Fibroblast of pulmonary artery (primary cell): ENCODE measurements at places on chromosomes 7 and 10.
A peak's percentile ranks its signal among the peaks of the same experiment; 100 is the strongest.

DNA sequence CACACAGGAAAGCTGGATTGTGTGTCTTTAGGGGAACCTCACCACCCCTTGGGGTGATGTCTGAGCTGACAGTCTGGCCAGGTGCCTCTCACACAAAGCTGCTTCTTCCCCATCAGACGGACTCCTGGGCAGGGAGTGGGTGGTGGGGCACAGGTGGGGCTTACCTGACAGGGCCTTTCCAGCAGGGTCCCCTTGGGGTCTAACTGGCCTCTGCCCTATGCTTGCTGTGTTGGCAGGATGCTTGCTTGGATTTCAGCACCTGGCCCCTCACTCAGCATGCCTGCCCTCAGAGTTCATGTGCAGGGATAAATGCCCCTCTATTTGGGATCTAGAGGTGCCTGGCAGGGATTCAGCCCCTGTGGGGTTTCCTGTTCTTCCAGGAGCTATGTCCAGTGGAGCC is 496.9 kb upstream of the ZMIZ1 start:
- no peak for DNase-seq

DNA sequence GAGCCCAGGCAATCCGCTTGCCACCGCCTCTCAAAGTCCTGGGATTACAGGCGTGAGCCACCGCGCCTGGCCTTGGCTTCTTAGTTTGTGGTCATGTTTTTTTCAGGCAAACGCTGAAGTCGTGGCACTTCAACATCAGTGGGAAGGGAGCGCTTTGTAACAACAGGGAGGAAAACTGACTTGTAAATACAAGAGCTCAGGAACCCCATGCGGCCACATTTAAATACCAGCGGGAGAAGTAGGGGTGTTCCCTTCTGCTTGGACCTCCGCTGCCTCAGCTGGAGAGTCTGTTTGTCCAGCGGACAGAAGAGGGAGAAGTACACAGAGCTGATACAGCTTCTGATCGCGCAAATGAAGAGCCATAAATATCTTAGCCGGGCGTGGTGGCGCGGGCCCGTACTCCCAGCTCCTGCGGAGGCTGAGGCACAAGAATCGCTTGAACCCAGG is 108.7 kb upstream of the KMT2C start:
- no peak for DNase-seq

DNA sequence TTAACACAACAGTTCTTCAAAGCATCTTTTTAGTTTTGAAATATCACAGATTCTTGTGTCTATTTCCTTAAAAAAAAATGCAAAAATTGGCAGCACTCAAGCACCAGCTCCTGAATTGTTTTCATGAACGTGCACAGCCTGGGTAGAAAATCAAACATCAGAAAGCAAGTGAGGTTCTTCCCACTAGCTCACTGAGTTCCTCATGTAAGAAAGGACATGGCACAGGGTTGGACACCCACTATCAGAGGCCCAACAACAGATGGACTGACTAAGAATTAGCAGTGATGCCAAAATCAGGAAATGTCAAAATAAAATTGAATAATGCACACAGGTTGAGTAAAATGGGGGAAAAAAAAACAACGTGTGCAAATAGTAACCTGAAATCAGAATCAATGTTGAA is 146.8 kb downstream of the PCLO start:
- DNase-seq: no peak

- peak; percentile 47 for DNase-seq
These were observed 37.1 kb downstream of the CCDC71L start for GRCh38 chr7:106623853-106624252.

DNA sequence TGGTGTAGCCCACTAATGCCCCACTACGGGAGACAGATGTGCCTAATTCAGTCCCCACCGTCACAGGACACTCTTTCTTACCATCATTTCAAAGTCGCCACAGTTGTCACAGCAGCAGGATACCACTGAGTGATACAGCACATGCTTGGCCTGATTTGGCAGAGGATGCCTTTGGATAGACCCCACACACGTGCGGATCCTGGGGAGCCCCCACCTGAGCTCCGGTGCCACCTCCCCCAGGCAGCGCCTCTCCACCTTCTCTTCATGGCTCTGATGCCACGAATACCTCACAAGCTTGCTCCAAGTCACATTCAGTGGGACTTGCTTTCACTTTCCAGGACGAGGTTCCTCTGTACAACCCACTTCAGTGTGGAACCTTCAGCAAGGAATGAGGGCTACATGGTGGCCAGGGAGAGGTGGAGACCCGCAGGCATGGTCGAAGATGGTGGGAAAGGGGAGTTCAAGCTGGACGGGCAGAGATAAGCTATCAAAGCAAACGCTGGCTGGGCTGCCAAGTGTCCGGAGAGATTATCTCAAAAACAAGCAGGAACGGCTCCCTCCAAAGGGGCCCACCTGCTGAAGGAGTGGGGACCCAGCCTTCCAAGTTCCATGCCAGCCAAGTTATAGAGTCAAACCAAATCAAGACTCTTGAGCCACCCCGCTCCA is 107.4 kb downstream of the ZRANB1 start:
- DNase-seq: no peak

GRCh38 chr10:4440260-4440659 is 385.7 kb upstream of the AKR1E2 start:
- no peak for DNase-seq

GRCh38 chr10:43952760-43953159 is 304.1 kb upstream of the ZNF32 start:
- DNase-seq: no peak

- DNase-seq: no peak
These were observed 153.0 kb downstream of the GNAI1 start for GRCh38 chr7:80287400-80288174.
